ENCODE measurements at places on chromosomes 7 and 10.

GRCh38 chr7:55052741-55053427 is 34.1 kb downstream of the EGFR start:
- no peak for DNase-seq

GRCh38 chr7:134639683-134640279 is 6.9 kb upstream of the BPGM start:
- DNase-seq, result no peak

- DNase-seq, result no peak
Measured at GRCh38 chr7:92836489-92836999, at the start of gene CDK6. CDK6 (minus strand) TSS chr7:92836573; CDS start chr7:92833323, 3,250 bp downstream.

DNA sequence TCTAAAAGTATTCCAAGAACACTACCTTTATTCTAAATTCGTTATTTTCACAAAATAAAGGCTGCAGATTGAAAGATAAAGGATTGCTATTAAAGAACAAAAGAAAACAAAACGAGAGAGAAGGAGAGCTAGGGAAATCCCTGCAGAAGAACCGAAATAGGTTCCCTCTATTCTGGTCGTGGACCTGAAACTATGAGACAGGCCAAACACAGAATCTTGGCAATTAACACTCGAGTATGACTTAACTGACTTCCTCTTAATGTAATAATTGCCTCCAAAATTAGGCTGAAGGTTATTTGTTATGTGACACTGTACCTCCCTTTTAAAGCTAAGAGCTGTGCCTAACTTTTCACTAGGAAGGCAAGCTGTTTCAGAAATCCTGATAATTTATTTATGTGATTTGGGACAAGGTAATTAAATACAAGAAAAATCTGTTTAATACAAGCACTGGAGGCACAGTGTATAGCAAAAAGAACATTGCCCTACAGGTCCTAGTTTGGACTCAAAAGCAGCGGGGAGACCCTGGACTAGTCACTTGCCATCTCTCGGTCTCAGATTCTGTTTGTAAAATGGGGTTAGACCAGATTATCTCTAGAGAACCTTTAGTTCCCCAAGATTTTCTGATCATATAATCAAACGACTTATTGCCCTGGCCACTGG is 11.6 kb downstream of the NAMPT start:
- no peak for DNase-seq

DNA sequence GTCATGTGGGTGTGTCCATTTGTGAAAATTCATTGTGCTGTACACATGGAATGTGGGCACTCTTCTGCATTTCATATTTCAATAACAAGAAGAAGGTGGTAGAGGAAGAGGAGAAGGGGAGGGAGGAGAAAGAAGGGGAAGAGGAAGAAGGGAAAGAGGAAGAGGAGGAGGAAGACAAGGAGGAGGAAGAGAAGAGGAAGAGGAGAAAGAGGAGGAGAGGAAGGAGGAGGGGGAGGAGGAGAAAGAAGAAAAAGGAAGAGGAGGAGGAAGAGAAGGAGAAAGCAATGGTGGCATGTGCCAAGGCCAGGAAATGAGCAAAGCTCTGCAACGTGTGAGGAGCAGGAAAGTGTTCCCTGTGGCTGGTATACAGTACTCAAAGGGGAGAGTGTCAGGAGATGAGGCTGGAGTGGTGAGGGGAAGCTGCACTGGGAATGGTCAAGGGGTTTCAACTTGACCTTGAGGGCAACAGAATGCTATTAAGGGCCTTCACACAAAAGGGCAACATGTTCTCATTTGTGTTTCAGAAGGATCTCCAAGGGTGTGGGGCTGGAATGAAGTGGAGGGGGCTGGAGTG is 40.5 kb downstream of the WNT2 start:
- DNase-seq, result no peak

GRCh38 chr10:27683226-27683625 is 62.4 kb downstream of the MKX start:
- DNase-seq, result no peak

- no peak for DNase-seq
Measured at GRCh38 chr10:16280595-16280994, 156.2 kb upstream of the PTER start.

- DNase-seq, result no peak
Measured at GRCh38 chr7:154416714-154417113, 364.5 kb downstream of the DPP6 start.

DNA sequence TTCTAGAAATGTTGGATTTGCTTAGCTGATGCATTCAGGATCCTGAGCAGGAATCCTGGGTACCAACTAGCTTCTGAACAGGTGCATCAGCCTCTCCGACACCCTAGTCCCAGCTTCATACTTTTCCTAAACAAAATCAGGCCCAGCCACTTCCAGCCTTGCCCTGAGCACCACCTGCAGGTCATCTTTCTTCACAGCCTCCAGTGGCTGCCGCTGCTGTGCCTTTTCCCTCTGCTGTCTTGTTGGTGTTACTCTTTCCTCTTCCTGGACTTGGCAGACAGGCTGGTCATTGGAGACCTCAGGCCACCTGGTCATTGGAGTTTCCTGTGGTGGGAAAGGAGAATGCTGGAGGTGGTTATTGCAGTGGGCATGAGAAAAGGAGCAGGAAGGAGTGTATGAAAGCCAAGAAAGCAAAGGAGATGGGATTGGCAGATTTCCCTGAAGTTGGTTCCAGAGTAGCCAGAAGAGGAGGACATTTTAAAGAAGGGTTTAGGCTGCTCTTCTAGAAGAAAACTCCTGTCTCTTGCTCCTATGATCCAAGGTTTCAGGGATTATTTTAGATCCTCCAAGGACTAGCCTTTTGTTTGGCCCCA is 48.2 kb upstream of the NFKB2 start:
- DNase-seq, result peak; percentile 4

DNA sequence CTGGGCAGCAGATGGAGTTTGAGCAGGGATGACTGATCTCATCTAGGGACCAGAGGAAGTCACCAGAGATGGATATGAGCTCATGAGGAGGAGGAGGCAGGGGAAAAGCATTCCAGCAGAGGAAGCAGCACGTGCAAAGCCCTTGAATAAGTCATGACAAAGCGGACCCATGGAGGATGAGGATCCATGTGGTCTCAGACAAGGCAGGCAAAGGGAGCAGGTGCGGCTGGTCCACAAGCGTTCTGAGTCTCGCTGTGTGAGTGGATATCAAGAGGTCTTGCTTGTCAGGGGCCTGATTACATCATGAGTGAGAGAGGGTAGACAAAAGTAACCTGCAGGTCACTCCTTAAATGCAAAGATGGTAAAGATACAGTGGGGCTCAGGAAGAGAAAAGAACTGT is 307.6 kb downstream of the GRID1 start:
- DNase-seq, result no peak

DNA sequence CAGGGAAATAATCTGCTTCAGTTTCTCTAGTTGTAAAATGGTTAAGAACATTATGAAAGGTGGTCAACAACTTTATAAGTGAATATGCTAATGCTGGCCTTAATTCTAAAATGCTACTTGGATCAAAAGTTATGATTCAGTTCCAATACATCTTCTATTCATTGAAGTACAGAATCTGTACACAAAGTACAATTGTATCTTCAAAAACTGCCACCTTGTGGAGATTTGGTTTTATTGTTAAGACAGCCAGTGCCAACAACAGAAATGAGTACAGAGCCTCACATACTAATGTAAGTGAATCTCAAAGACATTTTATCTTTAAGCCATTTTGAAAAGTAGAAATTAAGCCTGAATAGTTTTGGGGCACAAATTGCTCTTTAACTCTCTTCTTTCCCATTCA is 194.0 kb downstream of the CFTR start:
- peak; percentile 17 for DNase-seq

GRCh38 chr10:30435073-30435422 is 1.1 kb downstream of the MAP3K8 start:
- DNase-seq, result no peak

DNA sequence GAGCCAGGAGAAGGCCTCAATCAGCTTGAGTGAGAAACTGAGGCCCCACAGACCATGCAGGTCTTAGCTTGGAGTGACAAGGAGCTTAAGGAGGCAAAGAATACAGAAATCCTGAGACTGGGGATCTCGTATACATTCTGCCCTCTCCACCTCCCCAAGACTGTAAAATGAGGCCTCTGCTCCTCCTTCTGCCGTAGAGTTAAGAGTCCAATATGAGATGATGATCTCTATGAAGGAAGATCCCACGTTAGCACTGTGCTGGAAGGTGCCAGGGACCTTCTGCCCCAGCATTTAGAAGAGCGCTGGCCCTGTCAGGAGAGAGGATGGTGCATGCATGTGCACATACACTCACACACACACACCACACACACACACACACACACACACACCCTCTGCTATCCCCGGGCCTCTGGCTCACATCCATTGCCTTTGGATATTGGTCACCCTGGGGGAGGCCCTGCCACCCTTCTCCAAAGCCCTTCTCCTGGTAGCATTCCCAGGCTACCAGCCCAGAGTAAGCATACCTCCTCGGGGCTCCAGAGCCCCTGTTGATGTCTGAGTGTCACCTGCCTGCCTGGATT is 15.0 kb downstream of the ZCCHC24 start:
- no peak for DNase-seq

- no peak for DNase-seq
Measured at GRCh38 chr10:99555825-99556523, 23.2 kb downstream of the NKX2-3 start.

DNA sequence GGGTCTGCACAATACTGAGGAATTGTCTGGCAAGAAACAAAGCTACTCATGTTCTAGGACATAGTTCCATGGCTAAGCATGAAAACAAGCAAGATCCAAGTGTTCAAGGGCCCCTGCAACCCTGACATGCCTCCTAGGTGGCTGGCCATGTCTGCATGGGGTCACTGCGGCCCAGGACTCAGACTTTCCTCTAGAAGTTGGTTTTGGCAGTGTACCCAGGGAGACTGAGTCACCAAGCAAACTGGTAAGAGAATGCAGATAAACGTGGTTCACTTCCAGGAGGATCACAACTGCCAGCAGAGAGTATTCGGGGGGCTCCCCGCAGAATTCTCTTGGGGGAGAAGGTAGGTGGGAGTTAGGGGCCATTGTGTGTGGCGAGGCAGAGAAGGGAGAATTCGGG is 7.4 kb upstream of the PFKFB3 start:
- no peak for DNase-seq

DNA sequence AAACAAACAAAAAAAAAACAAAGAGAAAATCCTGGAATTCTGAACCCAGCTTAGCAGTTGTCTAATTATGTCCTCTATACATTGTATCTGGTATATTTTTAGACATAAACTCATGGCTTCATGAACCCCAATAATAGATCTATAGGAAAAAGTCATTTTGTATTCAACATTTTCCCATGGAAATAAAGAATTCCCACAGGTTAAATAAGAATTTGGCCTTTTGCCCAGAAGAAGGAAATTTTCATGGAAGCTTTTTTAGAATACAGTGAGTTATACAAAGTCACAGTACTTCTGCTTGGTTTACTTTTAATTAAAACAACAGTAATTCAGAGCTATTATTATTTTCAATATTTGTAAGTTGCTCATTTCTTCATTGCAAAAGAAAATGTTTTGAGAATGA is 2.1 kb upstream of the PRKG1 start:
- DNase-seq, result no peak

DNA sequence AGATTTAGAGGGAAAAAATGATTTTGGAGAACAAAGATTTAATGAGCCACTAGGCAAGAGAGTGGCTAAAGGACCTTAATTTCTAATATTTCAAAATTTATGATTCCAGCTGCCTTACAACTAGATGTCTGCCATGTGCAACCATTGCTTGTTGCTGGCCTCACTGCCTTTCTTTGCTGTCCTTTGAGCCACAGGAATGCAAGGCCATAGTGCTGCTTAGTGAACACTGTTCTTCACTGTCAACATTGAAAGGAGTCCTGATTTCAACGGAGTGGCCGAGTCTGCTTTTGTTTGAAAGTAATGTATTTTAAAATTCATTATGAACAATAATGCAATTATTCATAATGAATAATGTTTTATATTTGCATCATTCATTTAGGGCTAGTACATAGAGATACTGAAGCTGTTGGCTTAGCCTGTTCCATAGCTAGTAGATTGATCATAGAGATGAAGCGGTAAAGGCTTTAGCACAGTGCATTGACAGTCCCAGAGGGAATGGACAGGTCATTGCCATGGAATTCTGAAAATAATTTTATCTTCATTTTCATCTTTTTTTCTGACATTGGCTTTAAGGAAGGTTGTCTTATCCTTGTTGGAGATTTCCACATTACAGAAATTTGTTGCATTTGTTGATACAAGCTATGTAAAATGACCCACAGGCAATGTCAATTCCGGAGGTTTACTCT is 544.1 kb downstream of the AUTS2 start:
- DNase-seq, result no peak

DNA sequence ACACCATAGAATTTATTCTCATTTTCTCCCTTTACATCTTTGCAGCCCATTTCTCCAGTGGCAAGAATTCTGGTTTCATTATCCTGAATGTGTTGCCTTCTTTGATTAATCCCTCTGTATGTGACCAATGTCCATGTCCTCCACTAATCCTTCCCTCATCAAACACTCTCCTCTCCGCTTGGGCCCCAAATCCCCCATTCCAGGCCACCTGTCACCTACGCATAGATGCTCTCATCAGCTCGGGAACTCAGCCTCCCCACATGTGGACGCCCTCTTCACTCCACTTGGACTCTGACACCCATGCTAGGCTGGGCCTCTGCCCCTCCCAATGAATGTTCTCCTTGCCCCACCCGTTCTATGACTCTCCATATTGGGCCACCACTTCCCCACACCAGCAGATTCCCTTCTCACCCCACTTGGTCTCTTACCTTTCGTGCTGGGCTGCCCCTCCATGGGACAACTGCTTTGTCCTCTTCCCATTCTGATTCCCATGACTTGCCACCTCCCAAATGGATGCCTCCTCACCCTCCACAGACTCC is 18.7 kb upstream of the RBM20 start:
- no peak for DNase-seq

- DNase-seq, result no peak
Measured at GRCh38 chr7:151824373-151824933, 52.5 kb downstream of the PRKAG2 start.

- no peak for DNase-seq
Measured at GRCh38 chr7:69653806-69654205, 55.5 kb downstream of the AUTS2 start.

DNA sequence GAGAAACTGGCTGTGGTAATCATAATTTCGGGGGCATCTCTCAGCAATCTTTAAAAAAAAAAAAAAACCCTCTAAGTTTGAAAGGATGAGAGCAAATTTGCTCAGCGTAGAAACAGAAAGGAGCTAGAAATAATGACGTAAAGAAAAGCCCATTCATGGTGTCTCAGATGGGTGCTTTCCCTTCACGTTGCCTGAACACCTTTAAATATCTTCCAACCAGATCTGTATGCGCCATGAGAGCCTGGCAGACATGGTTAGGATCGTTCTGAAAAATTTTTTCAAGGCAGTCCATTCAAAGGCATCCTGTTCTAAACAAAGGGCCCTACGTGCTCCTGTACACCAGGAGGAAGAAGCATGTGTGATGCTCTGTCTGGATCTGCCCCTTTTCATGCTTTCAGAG is 141.2 kb upstream of the C1QL3 start:
- no peak for DNase-seq
